Immature natural killer cell (primary cell): ENCODE measurements at places on chromosomes 2 and 18.

GRCh38 chr2:206693399-206694137, 24.6 kb downstream of the DYTN start:
- DNase-seq, result peak; percentile 34

GRCh38 chr18:77052983-77053309, 79.6 kb downstream of the MBP start:
- no peak for DNase-seq

GRCh38 chr2:118548880-118549488, 298.5 kb downstream of the EN1 start:
- no peak for DNase-seq

GRCh38 chr2:128584296-128584890, 265.7 kb upstream of the HS6ST1 start:
- DNase-seq, result no peak

DNA sequence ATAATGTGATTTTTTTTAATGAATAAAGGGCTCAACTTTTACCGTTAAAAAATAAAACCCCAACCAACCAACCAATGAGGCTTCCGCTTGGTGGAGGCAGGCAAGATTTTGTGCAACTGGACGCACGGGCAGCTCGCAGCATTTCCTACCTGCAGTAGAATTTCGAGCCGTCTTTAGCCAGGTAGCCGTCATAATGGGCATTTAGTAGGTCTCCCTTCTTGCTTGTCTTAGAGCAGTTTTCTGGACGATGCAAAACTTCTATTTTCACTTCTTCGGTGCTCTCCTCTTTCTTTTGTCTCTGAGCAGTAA, 316 bp downstream of the FKBP7 start:
- DNase-seq, result no peak
